Epithelial cell of esophagus (primary cell): ENCODE measurements at places on chromosomes 7 and 10.

DNA sequence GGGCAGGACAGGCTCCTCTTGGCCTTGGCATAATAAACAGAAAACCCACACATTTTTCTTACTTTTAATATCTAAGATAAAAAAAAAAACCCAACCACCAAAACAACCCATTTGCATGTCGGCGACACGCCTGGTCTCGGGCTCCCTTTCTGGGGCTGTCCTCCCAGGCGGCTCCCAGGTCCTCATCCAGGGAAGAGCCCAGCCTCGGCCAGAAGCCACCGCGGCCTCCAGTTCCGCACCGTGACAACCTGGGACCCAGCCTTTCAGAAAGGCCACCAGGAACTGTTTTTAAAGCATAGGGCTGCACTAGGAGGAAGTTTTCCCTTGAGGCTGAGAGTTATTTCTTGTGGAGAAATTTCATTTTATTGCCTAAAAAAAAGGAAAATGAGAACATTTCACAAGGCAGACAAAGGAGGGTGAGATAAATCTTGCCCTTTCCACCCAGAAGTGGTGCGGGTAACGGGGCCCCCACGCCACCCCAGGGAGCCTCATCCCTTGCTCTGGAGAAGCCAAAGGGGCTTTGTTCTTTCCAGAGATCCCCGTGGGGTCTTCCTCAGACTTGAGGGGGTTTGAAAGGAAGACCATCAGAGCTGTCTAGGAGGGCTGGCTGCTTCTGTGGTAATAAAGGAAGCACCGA lies 39.2 kb upstream of the MKRN1 start:
- no peak for DNase-seq

DNA sequence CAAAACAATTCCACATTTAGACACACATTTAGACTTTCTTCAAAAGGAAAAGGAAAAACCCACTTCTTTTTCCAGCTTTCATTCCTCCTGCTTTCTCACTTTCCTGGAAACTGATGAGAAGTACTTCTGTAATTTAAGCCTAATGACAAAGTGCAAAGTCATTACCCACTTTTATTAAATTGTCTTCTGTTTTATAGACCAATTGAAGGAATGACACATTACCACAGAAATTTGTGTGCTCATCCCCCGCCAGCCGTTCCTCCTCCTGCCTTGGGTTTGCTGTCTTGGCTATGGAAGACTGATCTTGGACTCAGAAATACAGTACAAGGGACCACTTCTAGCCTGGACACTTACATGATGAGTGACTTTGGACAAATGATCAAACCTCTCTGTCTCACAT lies 717.8 kb downstream of the SORCS3 start:
- no peak for DNase-seq

GRCh38 chr7:156475179-156475578 lies 165.4 kb upstream of the RNF32 start:
- no peak for DNase-seq

GRCh38 chr10:86446440-86446839 lies 75.2 kb downstream of the WAPL start:
- no peak for DNase-seq

GRCh38 chr7:116317907-116318306 lies 107.6 kb downstream of the TES start:
- no peak for DNase-seq

DNA sequence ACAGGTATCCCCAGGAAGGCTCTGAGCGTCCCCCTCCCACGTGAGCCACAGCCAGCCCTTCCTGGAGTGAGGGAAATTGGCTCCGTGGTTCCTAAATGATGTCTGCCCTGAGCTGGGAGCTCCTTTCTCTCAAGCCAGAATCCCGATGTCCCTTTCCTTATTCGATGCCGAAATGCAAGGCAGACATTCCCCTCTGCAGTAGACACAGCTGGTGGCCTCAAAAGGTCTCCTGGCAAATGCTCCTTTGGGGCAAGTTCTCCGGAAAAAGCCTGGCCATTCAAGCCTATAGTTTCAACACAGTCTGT lies 98.9 kb downstream of the HIP1 start:
- no peak for DNase-seq

DNA sequence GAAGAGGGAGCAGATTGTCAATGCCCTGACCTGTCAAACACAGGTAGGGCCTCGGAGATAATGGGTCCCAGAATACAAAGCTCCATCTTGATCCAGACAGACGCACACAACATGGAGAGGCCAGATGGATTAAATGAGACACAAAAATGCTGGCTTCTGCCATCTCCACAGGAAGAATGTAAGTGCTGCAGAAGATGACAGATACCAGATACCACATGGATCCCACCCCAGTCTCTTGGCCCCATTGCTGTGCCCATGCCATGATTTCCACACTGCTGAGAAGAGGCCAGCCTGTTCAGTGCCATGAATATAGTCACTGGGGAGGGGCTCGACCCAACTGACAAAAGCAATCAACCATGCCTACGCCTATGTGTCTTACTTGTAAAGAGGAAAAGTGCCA lies 487.9 kb downstream of the PARD3 start:
- no peak for DNase-seq

DNA sequence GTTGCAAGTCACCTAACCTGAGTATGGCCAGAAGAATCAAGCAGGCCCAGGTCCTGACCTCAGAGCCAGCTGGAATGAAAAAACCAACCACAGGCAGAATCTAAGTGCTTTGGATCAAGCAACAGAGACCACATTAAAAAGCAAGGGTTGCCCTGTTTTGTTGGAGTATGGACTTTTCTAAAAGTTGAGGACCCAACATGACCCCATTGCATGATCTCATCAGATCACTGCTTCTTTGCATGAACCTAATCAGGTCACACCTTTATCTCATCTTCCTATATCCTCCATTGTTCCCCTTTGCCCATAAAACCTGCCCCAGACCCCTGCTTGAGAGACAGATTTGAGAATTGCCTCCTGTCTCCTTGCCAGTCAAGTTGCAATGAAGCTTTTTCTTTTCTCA lies 11.6 kb upstream of the SNX10 start:
- no peak for DNase-seq

GRCh38 chr10:28125701-28126100 lies 126.8 kb upstream of the ODAD2 start:
- DNase-seq = peak; percentile 36

DNA sequence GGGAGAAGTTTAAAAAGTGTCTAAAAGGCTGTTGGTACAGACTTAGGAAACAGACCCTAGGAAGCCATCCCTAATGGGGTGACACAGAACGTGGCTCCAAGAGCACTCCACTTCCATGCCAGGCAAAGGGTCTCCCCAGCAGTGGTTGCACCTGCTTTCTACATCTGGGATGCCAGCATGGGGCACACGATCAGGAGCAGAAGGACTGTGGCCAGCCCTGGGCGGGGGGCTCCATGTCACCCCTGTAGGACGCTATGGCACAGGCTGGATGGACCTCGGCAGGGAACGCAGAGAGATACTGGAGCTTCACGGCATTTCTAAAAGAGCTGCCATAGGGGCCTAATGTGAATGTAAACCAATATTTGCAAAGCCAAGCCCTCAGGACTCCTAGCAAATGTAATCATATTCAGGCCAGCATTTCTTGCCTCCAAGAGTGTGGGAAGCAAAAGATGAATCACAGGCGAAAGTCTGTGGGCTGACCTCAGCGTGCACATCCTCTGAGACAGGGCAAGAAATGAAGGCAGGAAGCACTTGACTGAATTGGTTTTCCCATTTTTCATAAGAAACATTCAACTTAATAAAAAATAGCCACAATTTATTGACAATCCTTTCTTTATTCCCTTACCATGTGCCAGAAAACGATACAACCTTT lies 93.9 kb downstream of the ATXN7L1 start:
- peak; percentile 86 for DNase-seq

DNA sequence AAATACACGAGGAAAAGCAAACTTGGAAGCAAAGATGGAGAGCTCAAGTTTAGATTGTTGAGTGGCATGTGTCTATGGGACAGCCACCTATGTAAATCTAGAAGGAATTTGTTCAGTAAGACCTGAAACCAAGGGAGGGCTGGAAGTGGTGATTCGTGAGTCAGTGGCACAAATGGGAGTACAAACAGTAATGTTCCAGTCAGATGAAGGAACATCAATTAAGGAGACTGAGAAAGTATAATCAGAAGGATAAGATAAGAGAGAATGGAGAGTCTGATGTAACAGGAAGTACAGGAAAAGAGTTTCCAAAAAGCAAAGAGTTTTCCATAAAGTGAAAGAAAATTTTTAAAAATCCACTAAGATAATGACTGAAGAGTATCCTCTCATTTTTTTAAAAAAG lies 544.2 kb downstream of the KIF20B start:
- DNase-seq = no peak

- DNase-seq = peak; percentile 34
These were observed 44.4 kb downstream of the MCU start for GRCh38 chr10:72736176-72736827.

DNA sequence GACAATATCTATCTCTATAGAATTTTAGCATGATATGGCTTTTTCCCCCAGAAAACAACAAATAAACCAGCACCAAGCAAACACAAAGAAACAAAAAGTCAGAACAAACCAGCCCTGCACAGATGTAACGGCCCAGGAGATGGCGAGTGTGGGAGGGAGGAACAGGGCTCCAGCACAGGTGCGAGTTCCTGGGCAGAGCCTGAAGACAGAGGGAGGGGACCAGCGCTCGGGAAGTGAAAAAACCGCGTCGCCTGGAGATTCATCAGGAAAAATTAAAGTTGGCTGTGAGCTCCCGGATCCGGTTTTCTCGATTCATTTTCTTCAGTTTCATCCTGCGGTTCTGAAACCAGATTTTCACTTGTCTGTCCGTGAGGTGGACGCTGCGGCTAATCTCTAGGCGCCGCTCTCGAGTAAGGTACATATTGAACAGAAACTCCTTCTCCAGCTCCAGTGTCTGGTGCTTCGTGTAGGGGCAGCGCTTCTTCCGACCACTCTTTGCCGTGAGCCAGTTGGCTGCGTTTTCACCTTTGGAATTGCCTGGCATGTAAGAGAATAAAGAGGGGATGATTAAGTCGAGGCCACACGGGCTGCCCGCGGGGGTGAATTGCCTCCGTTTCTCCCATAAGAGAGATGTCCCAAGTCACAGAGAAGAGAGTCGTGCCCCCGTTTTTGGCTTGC lies 2.3 kb downstream of the HOXA10 start:
- no peak for DNase-seq

DNA sequence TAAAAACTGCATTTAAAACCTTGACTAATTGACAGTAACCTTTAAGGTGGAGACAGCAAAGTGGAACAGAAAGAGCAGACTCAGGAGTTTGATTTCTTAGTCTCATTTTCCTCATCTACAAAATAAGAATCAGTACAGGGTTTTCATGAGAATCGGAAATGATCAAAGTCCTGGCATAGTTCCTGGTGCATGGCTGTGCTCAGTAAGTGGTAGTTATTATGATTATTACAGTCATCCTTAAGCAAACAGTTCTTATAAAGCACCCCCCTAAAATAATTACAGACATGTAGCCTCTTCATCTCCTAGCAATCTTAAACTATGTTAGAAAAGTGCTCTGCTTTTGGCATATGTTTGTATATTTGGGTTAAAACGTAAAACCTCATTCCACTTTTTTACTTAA lies 18.0 kb downstream of the NEBL start:
- DNase-seq = no peak

DNA sequence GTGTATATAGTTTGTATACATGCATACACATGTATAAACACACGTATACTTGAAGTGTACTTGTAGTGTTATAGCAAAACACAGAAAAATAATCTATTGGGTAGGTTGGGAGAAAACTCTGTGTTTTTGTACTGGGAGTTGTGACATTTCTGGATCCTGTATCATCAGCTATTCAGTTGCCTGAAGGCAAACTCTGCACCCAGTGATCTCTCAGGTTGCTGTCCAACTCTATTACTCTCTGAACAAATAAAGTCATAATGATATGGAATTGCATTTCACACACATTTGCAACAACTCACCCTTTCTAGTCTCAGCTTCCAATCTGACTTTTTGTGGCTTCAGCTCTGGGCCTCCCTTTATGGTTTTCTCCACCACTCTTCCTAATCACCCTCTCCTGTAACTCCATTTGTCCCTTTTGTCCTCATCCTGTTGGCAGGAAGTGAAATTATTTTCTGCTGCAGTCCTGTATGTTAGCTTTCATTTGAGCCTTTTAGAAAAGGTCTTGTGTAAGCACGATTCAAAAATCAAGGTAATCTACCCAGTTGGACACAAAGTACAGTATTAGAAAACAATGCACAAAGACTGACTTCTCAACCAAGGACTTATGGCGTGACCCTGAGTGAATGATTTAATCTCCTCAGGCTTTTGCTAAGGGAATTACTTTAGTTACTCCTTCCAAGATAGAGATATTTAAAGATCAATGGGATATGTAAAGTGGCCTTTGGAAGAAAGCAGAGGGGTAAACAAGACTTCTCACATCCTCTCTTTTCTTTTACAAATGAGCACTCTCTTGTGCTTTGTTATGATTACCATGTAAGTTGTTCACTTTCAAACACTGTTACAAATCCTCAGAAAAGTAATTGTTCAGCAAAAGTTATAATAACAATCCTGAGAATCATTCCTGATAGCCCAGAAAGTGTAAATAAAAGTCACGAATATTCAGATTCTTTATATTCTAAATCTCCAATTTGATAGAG lies 249.1 kb downstream of the KCND2 start:
- DNase-seq = peak; percentile 63

DNA sequence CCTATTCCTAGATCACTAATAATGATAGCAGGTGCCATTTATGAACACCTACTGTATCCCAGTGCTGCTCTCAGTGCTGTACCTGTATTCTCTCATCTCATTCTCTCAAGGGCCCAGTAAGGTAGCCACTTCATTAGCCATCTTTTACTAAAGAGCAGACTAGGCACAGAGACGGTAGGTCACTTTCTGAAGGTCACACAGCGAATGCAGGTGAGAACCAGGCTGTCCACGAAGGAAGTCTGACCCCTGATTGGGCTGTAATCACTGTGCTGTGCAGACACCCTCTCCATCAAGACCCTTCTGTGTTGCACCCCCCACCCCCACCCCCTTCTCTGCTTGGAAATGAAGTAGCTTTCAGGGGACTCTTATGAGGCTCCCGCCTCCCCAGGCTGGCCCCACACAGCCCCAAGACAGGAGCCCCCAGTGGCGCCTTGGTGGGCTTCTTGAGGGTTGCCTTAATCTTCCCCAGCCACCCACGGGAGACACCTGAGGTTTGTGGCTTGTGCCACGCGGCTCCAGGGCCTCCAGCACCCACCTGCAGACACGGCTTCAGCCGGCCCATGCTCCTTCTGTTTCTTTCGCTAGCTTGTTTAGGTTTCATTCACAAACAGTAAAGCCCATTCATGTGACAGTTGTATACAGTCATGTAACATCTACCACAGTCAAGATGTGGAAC lies 81.7 kb upstream of the FAM20C start:
- DNase-seq = no peak
